ENCODE measurements at places on chromosomes 1 and 21. TPM values are rescaled to one million over a fixed set of nuclear protein-coding genes. Genes with fewer than 3 reads are reported as not detected.

The G0S2 gene
- polyA plus RNA-seq = not detected

The MATN1 gene
- polyA plus RNA-seq = 0.03 TPM

The SH2D5 gene
- polyA plus RNA-seq = 1.2 TPM

The BMP8A gene
- not detected for polyA plus RNA-seq

The EFNA1 gene
- 1,163 TPM for polyA plus RNA-seq

The IFNLR1 gene
- 6.5 TPM for polyA plus RNA-seq

The HIVEP3 gene
- 0.05 TPM for polyA plus RNA-seq

The GPR25 gene
- not detected for polyA plus RNA-seq

The CASQ2 gene
- not detected for polyA plus RNA-seq

The SPRR3 gene
- polyA plus RNA-seq = not detected

The B3GALT6 gene
- polyA plus RNA-seq = 5.8 TPM

The HSD3B2 gene
- 0.04 TPM for polyA plus RNA-seq

The ASTN1 gene
- polyA plus RNA-seq = not detected

The DMBX1 gene
- polyA plus RNA-seq = not detected

The F11R gene
- 145 TPM for polyA plus RNA-seq

All from HepG2 (cell line).